ENCODE measurements at places on chromosomes 12 and 14.
A peak's percentile ranks its signal among the peaks of the same experiment; 100 is the strongest.

DNA sequence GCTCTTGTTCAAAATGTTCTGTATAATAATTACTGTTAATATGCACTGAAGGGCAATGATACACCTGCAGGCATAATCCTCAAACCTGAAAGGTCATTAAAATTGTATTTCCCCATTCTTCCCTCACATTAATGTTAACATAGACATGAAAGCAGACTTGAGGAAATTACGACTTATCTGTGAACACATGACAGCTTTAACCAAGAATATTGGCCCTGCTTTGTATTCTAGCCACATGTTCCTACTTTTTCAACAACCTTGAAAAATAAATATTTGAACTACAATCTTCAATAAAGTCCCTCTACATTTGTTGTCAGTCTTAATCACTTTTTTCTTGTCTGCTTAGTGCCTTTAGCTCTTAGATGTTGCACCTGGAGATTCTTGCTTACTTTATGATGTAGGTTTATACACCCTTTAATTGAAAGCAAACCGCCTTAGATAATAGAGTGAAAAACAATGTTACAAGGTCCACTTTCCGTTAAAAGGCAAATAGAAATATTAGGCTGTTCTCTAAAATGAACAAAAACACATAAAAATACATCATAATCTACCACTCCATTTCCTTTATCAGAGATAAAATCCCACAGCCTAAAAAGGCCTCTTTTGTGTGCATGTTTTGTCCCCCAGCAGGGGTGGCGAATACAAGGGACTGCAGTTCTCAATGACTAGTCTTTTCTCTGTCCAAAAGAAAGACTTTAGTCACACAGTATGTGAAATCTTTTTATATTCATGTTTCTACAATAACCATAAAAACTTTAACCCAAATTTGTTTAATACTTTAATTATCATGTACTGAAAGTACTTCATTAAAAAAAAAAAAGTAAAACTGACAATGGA is 55.9 kb downstream of the ZFC3H1 start:
- no peak for DNase-seq

- DNase-seq: no peak
These were observed 155.8 kb downstream of the NTF3 start for GRCh38 chr12:5587711-5588121.

GRCh38 chr12:65836419-65837197 is 12.3 kb downstream of the HMGA2 start:
- DNase-seq: no peak

DNA sequence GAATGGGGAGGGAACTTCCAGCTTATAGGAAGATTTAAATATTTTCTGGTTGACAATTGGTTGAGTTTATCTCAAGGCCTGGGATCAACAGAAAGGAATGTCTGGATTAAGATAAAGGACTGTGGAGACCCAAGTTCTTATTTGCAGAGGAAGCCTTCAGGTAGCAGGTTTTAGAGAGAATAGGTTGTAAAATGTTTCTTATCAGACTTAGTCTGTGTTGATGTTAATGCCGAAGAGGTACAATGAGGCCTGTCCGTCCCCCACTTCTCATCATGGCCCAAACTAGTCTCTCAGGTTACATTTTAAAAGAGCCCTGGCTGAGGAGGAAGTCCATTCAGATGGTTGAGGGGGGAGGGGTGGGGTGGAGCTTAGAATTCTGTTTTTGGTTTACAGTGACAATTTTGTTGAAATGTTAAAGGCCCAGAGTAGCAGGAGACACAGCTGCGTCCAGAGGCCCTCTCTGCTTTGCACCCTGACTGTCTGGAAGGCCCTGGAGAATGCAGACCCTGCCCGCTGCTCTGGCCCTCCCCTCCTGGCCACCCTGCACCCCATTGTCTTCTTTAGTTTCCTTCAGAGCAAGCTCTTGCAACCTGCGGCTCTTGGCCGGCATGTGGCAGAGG is 672.5 kb upstream of the TMEM132C start:
- no peak for DNase-seq

DNA sequence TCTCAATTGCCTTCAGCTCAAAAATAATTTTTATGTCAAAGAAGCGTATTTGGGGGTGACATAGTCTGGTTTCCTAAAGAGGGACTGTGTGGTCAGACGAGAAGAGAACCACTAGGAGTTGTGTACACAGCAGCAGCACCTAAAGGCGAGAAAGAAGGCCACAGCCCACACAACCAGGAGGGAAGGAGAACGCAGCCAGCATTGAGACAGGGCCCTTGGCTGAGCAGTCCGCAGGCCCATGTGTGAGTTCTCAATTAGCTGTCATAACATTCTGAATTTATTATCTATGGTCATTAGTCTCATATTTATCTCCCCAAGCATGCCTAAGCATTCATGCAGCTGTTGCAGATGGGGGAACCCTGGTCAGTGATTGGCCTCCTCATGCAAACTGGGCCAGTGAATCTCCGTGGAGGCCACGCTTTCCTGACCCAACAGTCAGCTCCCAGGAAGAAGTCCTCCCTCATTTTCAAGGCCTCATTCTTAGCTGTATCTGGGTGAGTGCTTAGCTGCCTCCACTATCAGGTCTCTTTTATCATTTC is 81.2 kb upstream of the ATF7IP start:
- DNase-seq: no peak

- DNase-seq: no peak
These were observed 153.6 kb downstream of the PTCSC3 start for GRCh38 chr14:36022765-36023410.

DNA sequence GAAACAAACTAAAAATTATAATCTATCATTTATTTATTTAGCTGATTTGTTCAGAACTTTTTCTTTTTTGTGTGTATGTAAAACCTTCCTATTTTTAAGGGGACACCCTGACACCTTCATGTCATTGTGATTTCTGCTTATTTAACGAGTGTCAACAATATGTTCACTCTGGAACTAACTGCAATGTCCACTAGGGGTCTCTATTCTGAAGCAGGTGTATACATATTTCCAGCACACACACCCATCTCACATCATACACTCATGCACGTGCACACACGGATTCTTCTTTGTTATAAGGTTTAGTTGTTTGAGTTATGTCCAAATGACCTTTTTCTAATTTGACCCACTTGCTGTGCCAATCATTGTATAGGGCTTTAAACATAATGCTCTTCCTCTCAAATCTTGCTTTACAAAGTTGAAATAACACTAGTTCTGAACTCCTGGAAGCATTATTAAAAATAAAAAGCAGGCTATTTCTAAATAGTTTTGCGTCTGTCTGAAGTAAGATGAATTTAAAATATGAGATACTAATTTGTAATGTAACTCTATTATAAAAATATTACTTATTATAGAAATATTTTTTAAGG is 15.5 kb downstream of the E2F7 start:
- peak; percentile 60 for DNase-seq

GRCh38 chr14:103856607-103857006 is 9.2 kb upstream of the PPP1R13B start:
- no peak for DNase-seq

DNA sequence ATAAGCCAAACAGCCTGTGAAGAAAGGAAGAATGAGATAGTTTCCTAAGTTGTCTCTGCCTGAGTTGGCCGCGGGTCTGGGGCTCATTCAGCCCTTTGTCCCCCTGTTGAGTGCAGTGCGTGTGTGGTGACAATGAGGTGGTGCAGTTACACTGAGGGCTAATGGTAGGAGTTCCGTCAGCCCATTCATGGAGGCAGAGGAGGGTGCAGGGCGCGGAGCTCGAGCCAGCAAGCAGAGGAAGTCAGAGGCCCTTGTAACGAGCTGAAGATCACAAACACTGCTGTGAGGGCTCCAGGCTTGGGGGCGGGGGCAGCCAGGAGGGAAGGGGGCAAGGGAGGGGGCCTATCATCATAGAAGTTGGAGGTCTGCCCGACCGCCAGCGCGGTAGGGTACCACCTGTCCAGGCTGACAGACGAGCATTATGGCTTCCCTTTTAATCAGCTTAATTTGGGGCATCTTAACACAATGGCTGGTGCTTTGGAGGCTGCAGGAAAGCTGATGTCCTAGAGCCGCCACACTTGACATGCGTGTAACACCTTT is 20.5 kb downstream of the CCND2 start:
- no peak for DNase-seq

DNA sequence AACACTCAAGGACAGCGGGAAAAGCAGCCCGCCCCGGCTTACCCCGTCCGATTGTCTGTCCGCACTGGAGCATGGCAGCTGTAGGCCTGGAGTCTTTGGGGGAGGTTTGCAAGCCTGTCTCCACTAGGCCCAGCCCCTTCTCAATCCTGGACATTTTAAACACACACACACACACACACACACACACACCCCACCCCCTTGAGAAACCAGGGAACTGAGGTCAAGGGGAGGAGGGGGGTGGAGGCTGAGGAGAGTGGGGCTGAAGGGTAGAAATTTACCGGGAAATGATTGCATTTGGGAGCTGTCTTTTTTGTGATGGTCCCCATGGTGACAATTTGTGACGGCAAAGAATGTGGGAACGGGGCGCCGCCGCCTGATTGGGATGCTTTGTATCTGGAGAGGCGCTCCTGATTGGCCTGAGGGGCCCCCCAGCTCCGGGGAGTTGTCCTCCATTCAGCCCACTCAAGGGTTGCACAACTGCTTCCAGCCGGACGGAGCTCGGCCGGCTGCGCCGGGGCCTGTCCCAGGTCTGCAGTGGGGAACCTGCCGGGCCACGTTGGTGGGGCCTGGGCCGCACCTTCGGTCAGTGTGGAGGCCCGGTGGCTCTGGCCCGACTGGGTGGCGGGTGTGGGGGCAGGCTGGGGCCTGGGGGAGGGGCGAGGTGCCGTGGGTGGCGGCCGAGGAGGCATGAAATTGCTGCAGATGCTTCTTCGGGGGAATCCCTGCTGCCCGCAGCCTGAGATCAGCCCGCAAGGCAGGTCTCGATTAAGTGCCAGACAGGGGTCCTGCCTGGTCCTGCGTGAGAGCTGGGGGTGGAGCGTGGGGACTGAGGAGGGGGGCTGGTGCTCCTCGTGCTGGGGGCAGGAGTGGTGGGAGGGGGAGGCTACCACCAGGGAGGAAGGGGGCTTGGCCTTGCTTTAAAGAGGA is at the start of gene FAM181A:
Gene FAM181A (plus strand): TSS at position 472 of the 927 bp plus-strand sequence. CDS start 942 bp downstream, outside the sequence.
- DNase-seq: no peak

DNA sequence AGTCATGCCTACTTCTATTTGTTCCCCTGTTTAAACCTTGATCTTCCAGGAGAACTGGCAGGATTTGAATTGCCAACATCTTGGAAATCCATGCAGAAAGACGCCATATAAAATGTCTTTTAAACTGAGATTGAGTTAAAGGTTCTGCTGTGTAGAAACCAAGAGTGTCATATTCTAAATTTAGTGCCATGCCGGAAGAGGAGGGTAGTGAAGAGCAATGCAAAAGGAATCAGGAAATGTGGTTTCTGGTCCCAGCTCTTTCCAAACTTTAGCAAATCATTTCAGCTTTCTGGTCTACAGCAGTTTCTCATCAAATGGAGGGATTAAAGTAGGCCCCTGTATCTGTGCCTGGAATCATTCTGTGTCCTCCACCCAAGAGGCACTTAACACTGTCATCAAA is 85.7 kb downstream of the BTG1 start:
- peak; percentile 74 for DNase-seq

DNA sequence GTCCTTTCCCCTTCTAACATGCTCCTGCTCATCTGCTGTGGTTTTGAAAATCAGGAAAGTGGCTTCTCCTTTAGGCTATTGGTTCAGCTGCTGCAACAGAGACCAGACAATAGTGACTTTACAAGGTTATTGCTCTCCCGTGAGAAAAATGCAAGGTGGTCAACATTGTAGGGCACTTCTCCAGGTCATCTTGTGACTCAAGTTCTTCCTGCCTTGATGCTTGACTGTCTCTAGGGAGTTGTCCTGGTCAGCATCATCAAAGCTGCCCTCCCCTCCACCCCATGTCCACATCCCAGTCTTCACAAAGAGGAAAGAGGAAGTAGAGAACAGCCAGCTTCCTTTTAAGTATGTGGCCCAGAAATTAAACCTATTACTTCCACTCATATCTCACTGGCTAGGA is 3.9 kb upstream of the TMEM63C start:
- DNase-seq: peak; percentile 34

DNA sequence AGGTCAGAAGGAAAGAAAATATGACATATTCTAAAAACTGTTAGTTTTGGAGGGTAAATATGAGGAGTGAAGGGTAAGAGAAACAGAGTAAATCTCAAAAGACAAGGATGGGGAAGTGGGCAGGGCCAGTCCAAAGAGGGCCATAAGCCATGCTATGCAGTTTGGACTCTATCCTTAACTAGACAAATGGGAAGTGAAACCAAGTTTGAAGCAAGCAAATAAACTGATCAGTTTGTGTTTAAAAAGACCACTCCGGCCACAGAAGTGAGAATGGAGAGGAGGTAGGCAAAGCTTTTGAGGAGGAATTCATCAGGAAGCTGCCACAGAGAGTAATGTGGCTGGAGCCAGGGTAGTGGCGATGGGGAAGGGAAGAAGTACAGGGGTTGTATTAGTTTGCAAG is 37.5 kb upstream of the DAAM1 start:
- peak; percentile 83 for DNase-seq

- peak; percentile 72 for DNase-seq
These were observed 11.5 kb downstream of the FLVCR2 start for GRCh38 chr14:75589931-75590330.

DNA sequence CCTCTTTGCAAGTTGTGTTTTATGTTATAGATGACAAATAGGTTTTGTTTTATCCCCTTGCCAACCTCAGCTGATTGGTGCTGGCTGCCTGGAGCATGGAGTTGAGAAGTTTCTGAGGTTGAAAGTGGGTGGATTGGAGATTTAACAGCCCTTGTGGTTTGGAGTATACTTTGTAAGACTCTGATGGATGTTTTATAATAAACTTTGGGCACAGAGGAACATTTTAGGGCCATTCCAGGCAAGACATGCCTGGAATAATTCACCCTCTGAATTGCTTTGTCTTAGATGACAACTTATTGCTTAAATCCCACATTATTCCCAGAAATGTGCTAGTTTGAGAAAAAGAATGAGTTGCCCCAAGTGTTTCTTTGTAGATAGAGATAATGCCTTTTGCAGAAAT is 158.9 kb downstream of the SLC5A8 start:
- DNase-seq: no peak

- peak; percentile 22 for DNase-seq
These were observed 4.5 kb upstream of the CDK17 start for GRCh38 chr12:96404696-96405095.

GRCh38 chr14:67438969-67439368 is 27.0 kb upstream of the PLEK2 start:
- DNase-seq: no peak

- no peak for DNase-seq
These were observed 14.2 kb upstream of the STYK1 start for GRCh38 chr12:10688042-10688441.

- DNase-seq: no peak
These were observed 35.7 kb downstream of the GNPTAB start for GRCh38 chr12:101795013-101795412.

DNA sequence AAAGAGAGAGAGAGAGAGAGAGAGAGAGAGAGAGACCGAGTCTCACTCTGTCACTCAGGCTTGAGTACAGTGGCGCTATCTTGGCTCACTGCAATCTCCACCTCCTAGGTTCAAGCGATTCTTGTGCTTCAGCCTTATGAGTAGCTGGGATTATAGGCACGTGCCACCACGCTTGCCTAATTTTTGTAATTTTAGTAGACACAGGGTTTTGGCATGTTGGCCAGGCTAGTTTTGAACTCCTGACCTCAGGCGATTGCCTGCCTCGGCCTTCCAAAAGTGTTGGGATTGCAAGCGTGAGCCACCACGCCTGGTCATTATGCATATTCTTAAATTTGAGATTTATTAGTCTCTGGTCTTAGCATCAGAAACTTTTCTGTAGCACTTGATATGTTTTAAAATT is 317.9 kb upstream of the ATP2B1 start:
- DNase-seq: no peak

GRCh38 chr14:55123101-55123500 is 6.0 kb upstream of the LGALS3 start:
- peak; percentile 57 for DNase-seq
